ENCODE measurements at places on chromosomes 4 and X.

DNA sequence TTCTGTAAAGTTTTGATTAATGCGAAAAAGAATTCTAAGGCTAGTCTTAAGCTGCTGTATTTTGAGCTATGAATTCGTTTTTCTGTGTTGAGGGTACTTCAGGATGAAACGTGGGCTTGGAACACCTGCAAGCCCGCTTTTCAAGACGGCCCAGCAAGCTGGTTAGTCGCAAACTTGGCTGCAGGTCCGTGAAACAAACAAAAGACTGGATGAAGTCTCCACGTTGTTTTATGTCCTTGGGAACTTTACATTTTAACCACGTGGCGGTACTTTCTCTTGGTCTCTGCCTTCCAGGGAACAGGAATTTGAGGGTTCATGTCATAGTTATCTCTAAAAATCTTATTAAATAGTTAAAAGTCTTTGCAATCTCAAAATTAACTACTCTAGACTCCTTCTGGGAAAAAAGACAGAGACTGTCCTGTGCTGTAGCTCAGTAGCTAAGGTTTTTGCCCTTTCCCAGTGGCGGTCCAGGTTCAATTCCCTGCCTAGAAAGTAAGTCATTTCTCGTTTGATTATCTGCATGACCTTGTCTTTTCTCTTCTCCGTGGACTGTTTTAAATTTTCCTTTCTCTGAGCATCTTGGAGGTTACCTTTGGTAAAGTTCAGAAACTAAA lies 21.0 kb downstream of the TENM3 start:
- no peak for DNase-seq

- no peak for DNase-seq
Measured at GRCh38 chr4:141409556-141409955, 188.9 kb downstream of the ZNF330 start.

DNA sequence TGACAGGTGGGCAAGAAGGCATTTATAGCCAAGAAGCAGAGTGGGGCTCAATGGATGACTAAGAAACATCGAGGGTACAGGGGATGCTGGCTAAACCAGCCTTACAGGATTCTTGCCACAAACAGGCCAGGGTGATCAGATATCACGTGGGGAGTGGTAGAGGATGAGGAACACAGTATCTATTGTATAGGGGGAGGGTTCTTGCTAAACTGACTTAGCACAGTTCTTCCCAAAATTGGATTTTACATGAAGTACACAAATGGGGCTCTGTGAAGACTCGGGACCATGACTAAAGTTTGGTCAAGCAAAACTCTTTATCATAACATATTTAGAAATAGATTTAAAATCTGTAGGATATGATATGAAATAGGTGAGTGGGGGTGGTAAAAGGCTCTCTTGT lies 144.0 kb upstream of the ATOH1 start:
- no peak for DNase-seq

- no peak for DNase-seq
Measured at GRCh38 chrX:152137771-152138387, 498 bp downstream of the MAGEA10 start.

GRCh38 chr4:77079281-77079680 lies 3.5 kb upstream of the CCNI start:
- DNase-seq, result no peak

GRCh38 chrX:18889346-18890048 lies 94.4 kb downstream of the PHKA2 start:
- DNase-seq, result no peak

DNA sequence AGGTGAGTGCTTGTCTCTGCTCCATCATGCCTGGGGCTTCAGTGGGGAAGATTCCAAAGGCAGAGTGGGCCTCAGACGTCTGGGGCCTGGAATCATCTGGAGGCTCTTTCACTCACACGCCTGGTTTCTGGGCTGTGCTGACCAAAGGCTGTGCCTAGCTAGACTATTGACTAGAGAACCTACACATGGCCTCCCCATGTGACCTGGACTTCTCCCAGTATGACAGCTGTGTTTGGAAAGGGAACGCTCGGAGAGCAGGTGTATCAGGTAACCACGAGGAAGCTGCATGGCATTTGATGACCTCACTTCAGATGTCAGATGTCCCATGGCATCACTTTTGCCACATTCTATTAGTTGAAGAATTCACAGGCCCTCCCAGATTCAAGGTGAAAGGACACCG lies 51.0 kb downstream of the ADGRL3 start:
- DNase-seq, result no peak

GRCh38 chr4:22444813-22445212 lies 71.1 kb downstream of the ADGRA3 start:
- no peak for DNase-seq

DNA sequence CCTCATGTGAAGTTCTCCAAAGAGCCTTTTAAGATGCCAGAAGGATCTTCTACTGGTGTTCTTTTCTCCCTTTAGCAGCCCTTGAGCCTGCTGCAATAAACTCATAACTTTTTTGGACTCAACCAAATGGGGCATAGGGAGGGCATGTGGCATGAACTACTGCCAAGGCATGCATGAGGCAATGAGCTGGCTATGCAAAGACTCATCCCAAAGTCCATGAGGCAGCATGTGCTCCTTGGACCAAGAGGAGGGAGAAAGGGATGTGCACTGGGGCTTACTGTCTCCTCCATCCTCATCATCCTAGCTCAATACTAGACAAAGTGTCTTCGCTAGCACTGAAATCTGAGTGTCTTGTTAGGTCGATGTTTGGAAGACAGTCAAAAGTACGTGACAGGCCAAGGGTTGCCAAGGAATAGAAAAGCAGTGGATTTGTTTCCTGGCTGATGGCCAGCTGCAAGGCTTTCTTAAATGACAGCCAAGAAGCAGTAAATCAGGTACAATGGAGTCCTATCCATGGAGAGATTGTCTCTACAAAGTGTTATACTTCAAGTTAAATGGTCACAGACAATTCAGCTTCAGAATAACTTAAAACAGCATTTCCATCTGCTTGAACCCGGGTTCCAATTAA lies 44.5 kb upstream of the ATXN3L start:
- DNase-seq, result no peak

- no peak for DNase-seq
Measured at GRCh38 chr4:108795733-108796132, 32.9 kb upstream of the ETNPPL start.

- no peak for DNase-seq
Measured at GRCh38 chrX:53950130-53950733, 94.0 kb downstream of the PHF8 start.
